ENCODE measurements at places on chromosomes 16 and 17. TPM values are rescaled to one million over a fixed set of nuclear protein-coding genes. Genes with fewer than 3 reads are reported as not detected.

The NKIRAS2 gene
- total RNA-seq = 41.3 TPM

The MYH8 gene
- not detected for total RNA-seq

The PRDM7 gene
- total RNA-seq = not detected

The IRX3 gene
- 1.2 TPM for total RNA-seq

The SNN gene
- total RNA-seq = 7.7 TPM

The DNAI2 gene
- total RNA-seq = not detected
